Activated CD4-positive, alpha-beta T cell treated with anti-CD3 and anti-CD28 coated beads, Interleukin-2, Interleukin-6, amounts not matched to agents 100 ng/mL and 50 ng/mL, durations not matched to agents 16 hours and 8 hours (primary cell): ENCODE measurements at places on chromosomes 6 and 20.

- DNase-seq: no peak
Observed at GRCh38 chr20:53079261-53079691, 107.1 kb downstream of the TSHZ2 start.

- peak; percentile 94 for DNase-seq
Observed at GRCh38 chr6:26312501-26313397, 52.2 kb upstream of the BTN3A2 start.

- DNase-seq: peak; percentile 54
Observed at GRCh38 chr6:154605178-154605881, 94.8 kb upstream of the CNKSR3 start.

- no peak for DNase-seq
Observed at GRCh38 chr6:77463308-77463860, at the start of gene HTR1B. HTR1B (minus strand) TSS chr6:77463491; CDS start chr6:77463403, 88 bp downstream.

- no peak for DNase-seq
Observed at GRCh38 chr6:15439410-15440025, 193.6 kb downstream of the JARID2 start.

DNA sequence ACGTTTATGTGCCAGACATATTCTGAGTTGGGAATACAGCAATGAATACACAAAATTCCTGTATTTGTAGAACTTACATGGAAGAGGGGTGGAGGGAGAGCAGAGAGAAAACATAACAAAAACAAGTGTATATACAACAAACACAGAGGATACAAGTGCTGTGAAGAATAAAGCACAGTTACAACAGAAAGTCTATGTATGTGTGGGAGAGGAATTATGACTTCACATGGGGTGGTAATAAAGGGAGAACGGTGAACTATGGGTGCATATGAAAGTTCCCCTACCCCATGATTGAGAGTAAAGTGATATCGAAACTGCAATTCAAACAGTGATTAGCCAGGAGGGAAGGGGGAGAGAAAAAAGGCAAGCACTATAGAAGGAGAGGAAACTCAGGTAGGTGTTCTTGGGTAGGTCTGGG is 24.6 kb downstream of the HBS1L start:
- peak; percentile 84 for DNase-seq

GRCh38 chr6:52410979-52411378 is 9.2 kb upstream of the EFHC1 start:
- DNase-seq: no peak

DNA sequence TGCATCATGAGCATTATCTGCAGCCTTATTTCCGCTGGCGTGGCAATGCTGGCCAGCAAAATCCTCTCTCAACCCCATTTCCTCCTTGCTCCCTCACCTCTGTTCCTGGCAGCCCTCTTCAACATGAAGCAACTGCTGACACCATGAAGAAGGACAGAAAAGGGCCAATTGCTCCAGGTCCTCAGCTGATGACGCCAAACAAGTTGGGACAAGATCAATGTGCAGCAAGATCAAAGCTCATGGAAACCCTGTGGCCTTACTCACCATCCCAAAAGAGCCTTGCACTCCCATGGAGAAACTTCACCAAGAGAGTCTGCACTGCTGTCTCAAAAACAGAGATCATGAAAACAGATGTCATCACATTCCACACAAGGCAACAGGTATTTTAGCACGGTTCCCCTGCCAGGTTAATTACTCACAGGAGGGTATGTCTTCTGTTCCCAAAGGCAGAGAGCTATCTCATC is 7.4 kb downstream of the GFOD1 start:
- DNase-seq: no peak

DNA sequence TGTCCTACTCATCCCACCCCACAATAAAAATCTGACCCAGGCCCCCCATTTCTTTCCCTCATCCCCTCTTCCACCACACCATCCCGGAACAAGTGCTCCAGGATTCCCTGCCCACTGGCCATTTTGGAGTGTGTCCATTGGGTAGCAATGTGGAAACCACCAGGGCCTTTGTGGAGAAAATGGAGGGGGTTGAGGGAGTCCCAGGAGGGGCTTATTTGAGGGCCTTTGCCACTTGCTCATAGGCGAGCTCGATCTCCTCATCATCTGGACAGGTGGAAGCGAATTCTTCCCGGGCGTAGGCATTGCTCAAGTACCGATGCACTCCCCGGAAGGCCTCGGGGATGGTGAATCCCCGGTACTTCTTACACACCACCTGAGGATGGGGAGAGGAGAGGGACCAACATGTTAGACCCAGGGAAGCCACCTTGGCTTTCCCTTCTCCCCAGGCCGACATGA is 1.6 kb upstream of the DDAH2 start:
- DNase-seq: no peak

DNA sequence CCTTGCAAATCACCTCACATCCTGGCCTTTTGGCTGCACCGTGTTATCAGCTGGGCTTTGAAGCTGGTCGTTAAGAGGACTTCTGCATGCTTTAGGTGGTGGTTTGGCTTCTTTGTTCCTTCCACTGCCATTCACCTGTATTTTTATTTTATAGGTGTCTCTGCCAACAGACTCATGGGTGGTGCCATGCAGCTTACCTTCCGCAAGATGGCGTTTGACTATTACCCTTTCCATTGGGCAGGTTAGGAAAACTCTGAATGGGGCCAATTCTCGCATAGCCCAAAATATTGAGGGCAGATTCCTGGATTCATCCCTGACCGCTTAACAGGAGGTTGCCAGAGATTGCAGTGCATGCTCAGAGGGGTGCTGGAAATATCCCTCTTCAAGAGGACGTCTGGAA is 32.4 kb downstream of the TAF11 start:
- DNase-seq: no peak

GRCh38 chr6:157614026-157614568 is 208.9 kb upstream of the SNX9 start:
- DNase-seq: no peak

- DNase-seq: no peak
Observed at GRCh38 chr20:3825526-3825925, 5.2 kb downstream of the AP5S1 start.

DNA sequence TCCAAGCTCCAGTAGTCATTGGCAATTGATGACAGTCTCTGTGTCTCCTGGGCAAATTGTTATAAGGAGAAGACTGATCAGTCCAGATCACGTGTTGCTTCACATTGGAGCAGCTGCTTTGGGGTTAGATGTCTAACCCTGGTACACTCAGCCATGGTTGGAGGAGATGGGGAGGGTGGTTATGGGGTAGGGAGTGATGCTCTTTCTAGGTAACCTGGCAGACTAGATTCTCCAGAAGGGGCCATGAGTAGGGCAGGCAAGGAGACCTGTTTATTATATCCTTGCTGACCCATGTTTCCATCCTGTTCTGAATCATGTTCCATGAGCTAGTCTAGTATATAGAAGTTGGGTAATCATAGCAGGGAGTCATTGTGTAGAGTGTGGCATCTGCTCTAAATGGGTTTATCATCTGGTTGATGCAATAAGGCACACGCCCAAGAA is 50.8 kb upstream of the BACH2 start:
- DNase-seq: peak; percentile 14

- no peak for DNase-seq
Observed at GRCh38 chr20:48812600-48813445, 15.0 kb downstream of the PREX1 start.
